ENCODE measurements at places on chromosomes 12 and 14.

GRCh38 chr12:124566161-124566996 lies 1.0 kb downstream of the NCOR2 start:
- peak; percentile 94 for DNase-seq

DNA sequence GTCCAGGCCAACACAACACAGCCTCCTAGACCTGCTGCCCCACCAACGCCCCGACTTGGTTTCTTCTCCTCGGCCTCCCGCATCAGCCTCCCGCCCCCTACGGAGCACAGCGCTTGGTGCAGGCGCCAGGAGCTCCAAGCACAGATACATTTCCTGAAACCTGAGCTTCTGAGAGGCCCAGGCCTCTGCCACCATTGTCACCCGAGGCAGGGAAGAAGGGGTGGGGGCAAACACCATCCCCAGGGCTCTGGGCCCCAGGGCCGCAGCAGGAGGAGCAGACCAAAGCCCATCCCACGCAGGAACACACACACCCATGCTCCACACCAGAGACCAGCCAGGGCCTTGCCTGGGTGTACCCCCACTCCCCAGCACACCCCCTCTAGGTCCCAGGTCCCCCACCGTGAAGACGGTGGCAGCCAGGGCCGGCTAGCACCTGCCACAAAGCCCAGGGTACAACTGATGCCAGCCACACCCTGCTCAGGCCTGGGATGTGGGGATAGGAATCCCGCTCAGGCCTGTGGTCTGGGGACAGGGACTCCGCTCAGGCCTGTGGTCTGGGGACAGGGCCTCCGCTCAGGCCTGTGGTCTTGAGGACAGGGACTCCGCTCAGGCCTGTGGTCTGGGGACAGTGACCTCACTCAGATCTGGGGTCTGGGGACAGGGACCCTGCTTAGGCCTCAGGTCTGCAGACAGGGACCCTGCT lies 5.4 kb downstream of the JAG2 start:
- no peak for DNase-seq

- DNase-seq, result no peak
Observed at GRCh38 chr12:106434526-106434925, 77.0 kb downstream of the POLR3B start.

- no peak for DNase-seq
Observed at GRCh38 chr14:26965490-26965889, 367.7 kb upstream of the NOVA1 start.

DNA sequence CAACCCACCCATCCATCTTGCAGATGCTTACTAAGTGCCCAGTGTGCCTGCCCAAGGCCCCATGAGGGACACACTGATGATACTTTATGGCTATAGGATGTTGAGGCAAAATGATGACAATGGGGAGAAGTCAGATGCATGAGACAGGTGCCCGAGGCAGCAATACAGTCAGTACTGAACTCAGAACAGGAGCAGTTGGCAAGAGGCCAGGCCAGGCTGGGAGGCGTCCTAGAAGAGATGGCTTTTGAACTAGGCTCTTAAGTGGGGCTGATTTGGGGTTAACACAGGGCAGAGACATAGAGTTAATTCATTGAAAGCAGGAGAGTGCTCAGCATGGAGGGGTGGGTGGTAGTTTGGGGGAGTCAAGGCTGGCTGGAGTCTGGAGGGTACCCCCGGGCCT lies 15.6 kb downstream of the PLBD2 start:
- DNase-seq, result no peak

- DNase-seq, result no peak
Observed at GRCh38 chr14:23828001-23828400, 125.6 kb upstream of the DHRS4 start.

DNA sequence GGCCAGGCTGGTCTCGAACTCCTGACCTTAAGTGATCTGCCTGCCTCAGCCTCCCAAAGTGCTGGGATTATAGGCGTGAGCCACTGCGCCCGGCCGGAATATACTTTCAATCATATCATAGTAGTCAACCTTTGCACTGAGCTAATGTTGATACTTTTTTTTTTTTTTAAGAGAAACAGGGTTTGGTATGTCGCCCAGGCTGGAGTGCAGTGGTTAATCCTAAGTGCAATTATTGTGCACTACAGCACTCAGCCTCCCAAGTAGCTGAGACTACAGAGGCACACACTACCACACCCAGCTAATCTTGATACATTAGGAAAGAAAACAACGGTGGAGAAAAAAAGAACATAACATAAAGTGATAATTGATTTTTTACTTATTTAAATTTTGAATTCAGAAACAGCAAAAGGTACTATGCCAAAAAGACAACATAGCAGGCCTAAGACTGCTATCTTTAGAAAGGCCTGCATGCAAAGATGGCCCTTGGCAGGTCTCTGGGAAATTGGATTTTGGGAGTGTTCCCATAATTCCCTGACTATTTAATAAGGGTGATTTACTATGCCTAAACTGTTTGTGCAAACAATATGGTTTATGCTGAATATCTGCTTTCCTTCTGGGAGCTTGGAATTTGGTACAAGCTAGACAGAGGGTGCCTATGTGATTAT lies 15.5 kb downstream of the BTBD7 start:
- DNase-seq, result no peak

GRCh38 chr12:45348986-45349385 lies 133.1 kb downstream of the ANO6 start:
- no peak for DNase-seq
